Small intestine (tissue), 16 donors: ENCODE measurements at places on chromosomes 2 and 18.

DNA sequence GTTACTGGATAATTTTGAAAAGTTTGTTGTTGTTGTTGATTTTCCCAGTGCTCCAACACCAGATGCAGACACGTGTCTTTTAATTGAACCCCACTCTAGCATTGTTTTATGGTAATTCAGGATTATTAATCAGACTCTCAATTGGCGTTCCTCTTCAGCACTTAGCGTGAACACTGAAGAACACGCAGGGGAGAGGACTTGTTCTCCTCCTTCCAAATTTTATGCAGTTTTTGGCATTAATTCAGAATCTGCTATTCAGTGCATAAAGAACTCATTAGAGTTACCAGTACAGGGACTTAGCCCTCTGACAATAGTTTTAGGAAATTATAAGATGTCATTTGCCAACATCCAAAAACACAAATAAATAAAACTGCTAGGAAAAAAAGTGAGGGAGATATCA lies 75.5 kb downstream of the SNTG2 start:
- no peak for DNase-seq

DNA sequence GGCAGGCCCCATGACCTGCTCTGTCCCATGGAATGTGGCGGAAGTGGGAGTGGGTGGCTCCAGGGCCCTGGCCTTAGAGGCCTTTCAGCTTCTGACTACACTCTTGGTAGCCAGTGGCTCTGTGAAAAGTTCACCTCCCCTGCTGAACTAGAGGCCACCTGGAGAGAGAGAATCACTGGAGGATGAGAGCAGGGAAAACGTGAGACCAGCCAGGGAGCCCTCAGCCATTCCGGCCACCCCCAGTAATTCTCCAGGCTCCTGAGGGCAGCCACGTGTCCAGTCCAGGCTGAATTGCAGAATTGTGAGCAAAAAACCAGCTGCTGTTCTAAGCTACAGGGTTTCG lies 10.5 kb downstream of the COLEC12 start:
- DNase-seq, result no peak

- DNase-seq, result no peak
Measured at GRCh38 chr2:197088694-197089093, 162.2 kb upstream of the PGAP1 start.

GRCh38 chr18:44558767-44559166 lies 121.9 kb upstream of the SETBP1 start:
- no peak for DNase-seq

- DNase-seq, result no peak
Measured at GRCh38 chr2:138359532-138359931, 142.0 kb upstream of the SPOPL start.

GRCh38 chr2:239393941-239394340 lies 6.9 kb downstream of the HDAC4 start:
- no peak for DNase-seq

DNA sequence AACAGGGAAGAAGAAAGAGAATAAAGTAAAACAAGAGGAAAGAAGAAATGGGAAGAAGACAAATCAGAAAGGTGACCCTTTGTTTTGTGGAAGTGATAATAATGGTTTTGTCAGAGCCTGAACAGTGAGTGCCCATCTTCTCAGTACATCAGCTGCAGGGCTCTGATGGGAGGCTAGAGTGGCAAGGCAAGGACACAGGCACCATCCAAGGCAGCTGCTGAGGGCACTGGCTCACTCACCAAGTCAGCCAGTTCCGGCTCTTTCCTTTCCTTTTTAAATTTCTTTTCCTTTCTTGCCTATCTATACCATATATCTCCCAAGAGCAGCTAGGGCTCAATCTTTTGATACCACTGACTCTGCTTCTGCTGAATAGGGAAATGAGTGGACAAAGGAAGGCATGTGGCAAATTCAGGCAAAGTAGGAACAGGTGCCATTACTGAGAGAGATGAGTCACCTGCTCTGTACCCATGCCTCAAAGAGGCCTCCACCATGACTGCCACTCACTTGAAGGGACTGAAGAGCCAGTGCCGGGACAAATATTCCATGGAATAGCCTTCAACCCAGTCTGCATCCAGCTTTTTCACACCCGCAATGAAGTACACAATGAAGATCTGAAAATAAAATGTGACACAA lies 6.2 kb downstream of the GGCX start:
- no peak for DNase-seq

GRCh38 chr2:59824314-59824713 lies 729.1 kb downstream of the BCL11A start:
- DNase-seq, result no peak

DNA sequence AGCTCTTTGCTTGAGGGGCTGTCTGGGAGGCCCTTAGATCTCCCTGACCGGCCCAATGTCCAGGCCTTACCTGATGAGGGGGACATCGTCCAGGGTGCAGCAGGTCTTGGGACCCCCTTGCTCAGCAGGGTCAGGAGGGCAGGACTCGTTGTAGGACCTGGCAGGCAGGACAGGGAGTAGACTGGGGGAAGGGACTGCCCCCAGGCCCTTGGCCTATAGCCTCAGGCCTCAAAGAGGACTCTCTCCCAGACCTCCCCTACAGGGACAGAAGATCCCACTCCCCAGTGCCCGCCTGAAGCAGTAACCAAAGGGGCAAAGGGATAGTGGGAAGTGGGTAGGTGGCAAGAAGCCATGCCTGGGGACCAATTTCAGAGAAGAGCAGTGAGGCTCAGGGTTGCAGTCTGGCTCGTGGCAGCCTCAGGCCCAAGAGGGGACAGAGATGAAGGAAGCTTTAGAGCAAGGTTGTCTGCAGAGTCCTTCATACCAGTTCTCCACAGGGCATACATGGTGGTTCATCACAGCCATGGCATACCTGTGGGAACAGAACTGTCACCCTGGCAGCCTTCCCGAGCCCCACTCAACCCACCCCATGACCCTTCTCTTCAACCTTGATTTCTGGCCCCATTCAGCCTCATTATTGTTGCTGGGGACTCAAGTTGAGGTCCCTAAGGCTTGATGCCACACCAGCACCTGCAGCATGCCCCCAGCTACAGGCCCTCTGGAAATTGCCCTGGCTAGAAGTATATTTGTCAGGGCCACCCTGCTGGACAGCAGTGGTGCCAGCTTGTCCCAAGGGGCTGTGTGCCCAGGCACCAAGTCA lies 1.3 kb downstream of the TMEM150A start:
- no peak for DNase-seq

GRCh38 chr2:231130336-231131056 lies 5.7 kb upstream of the HTR2B start:
- DNase-seq, result no peak

DNA sequence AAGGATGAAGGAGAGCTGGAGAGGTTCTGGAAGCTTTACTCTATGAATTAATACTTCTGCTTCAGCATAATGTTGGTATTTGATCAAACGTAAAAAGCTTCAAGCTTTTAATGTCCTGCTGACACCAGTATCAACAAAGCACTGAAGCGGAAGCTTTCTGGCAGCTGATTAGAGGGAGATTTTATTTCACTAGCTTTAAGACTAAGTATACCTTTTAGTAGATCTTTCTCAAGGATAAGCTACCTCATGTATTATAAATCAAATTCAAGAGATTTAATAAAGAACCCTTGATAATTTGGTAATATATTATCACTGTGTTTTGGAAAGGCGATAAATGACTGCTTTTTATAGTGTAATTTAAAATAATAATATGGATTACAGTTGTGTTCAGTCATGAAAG lies 128.0 kb upstream of the CD302 start:
- DNase-seq, result no peak

- DNase-seq, result peak; percentile 33
Measured at GRCh38 chr2:67572721-67573435, 175.7 kb downstream of the ETAA1 start.

GRCh38 chr2:204539019-204539385 lies 6.3 kb upstream of the PARD3B start:
- DNase-seq, result no peak

DNA sequence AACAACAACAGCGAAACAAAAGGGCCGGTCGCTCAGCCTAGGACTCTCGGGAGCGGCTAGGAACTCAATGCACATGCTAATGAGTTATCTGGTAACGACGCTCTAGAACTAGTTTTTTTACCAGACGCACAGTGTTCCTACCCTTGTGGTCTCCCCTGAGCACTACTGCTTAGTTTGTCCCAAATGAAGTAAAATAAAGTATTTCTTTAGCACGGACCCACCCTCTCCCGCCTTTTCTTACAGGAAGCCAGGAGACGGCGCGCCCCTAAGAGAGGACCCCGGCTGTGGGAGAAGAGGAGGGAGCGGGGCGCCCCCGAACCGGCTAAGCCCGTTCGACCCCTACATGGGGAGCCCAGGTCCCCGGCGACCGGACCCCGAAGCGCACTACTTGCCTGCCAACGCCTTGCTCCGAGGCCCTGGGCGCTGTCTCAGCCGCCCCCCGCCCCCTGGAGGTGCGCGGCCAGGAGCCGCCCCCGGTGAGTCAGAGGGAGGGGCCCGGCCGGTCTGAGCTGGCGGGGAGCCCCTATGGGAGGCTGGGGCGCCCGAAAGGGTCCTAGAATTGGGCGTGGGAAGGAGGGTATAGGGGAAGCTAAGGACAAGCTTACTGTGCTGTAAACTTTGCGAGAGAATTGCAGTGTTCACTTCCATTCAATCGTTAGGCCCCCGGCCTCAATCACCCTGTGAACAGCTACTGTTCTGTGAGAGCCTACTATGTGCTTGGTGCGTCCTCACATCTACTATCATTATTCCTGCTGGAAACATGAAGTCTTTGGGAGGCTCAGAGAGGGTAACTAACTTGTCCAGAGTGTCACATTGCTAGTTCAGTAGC lies 3.6 kb upstream of the CAPG start:
- DNase-seq, result no peak

DNA sequence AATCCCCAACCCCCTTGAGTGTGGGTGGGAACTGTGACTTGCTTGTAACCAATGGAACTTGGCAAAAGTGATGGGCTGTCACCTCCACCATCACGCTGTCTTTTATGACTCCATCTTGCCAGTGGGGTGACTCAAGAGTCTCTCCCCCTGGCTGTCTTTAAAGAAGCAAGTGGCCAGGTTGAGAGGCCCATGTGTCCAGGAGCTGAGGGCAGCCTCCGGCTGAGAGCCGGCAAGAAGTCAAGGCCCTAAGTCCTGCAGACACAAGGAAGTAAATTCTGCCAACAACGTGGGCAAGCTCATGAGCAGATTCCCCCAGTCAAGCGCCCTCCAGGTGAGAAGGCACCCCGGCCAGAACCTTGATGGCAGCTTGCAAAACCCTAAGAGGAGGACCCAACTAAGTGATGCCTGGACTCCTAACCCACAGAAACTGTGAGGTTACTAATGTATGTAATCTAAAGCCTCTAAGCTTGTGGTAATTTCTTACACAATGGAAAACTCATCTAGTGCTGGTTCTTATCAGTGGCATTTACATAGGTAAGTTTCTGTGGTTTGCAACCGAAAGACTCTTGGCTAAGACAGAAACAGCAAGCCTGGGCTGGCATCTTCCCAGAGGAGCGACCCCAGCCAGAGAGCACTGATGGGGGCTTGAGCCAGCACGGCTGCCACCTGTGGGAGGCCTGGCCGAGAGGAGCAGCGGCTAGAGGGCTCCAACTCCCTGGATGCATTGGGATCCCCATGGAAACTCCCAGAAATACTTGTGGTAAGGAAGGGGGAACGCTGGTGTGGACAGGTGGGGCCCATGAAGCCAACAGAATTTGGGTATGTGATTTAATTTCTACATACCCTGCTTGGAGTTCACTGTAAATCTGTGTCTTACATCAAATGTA lies 49.3 kb downstream of the CIB4 start:
- no peak for DNase-seq

DNA sequence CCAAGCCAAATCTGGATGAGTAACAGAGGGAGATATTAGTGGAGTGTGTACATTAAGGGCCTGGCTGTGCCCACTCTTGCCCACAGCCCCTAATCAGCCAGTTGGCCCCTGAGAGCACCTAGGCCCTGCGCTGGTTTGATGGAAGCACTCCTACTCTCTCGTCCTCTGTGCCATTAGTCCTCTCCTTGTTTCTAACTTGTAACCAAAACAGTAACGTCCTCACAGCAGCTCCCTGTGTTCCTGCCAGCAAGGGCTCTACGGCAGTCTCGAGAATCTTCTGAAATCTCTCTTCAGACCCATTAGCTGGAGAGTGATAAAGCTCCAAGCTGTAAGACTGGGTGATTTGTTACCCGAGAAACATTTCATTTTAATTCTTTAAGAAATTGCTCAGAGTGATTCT lies 76.1 kb downstream of the LRRC30 start:
- no peak for DNase-seq

- no peak for DNase-seq
Measured at GRCh38 chr2:34578641-34579040, 979.5 kb upstream of the FAM98A start.

DNA sequence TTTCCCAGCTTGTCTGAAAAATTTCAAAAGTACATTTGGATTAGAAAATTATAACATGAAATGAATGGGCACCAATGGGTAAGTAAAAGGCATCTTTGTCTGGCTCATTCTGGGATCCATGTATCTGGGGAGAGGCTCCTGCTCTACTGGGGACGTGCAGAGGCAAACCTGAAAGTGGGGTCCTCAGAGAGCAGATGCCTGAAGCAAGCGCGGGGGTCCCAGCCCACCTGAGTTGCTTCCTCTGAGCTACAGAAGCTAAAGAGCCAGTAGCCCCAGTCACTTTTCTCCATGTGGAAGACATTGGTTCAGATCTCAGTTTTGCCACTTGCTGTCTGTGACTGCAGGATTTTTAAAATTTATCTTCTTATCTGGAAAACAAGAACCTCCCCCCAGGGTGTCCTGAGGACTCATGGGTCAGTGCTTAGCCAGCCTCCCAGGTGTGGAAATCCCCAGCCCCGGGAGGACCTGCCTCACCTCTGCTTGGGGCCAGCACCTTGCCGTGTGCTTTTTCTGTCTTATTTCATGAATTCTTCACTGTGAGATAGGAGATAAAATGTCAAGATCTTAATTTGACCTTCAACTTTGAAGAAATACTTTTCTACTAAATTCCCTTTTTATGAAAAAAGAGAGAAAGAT lies 25.1 kb upstream of the ODC1 start:
- no peak for DNase-seq

GRCh38 chr18:62126737-62127136 lies 60.1 kb downstream of the PIGN start:
- DNase-seq, result no peak

- no peak for DNase-seq
Measured at GRCh38 chr18:56258178-56258577, 380.2 kb downstream of the TXNL1 start.

GRCh38 chr2:74107071-74107470 lies 40.6 kb downstream of the BOLA3 start:
- no peak for DNase-seq

DNA sequence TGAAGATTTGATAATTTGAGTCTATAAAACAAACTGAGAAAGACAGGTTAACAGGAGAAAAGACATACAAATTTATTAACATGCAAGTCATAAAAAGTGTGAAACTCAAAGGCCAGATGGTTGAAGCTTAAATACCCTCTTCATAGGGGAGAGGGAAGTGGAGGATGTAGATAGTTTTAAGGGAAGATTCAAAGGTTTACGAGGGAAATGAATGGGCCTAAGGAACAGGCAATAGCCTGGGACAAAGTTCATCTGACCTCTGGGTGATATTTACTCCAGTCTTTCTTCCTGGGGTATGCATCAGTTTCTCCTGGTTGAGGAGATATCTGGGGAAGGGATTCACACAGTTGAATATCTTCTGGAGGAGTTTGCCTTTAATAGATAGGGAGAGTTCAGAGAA lies 215.0 kb upstream of the SP5 start:
- no peak for DNase-seq

- DNase-seq, result no peak
Measured at GRCh38 chr2:144052083-144052482, 467.8 kb downstream of the ZEB2 start.

GRCh38 chr2:10722252-10722825 lies 909 bp downstream of the ATP6V1C2 start:
- DNase-seq, result no peak

- DNase-seq, result peak; percentile 63
Measured at GRCh38 chr2:222939208-222939856, 78.5 kb downstream of the ACSL3 start.

- DNase-seq, result no peak
Measured at GRCh38 chr18:41761333-41762018, 193.6 kb upstream of the PIK3C3 start.
